ENCODE measurements at places on chromosomes 4 and X.

DNA sequence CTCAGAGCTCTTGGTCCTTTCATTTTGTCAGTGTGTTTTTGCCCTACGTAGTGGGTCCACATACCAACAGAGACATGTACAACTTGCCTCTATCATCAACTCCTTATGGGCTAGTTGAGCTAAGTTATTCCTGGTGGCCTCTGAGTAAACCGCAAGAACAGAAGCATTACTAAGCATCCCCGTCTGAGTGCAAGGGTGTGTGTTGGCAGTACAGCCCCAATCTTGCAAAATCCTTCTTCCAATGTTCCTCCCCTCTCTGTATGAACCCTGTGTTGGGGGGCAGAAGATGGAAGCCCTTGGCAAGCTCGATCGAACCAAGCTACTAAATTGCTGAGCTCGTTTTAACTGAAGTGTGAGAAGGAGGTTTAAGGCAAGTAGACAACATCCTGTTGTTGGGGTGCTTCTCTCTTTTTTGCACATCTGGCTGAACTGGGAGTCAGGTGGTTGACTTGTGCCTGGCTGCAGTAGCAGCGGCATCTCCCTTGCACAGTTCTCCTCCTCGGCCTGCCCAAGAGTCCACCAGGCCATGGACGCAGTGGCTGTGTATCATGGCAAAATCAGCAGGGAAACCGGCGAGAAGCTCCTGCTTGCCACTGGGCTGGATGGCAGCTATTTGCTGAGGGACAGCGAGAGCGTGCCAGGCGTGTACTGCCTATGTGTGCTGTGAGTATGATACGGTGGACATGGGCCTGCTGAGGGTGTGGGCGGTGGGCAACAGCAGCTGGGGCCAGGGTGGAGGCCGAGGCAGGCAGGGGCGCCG lies at the start of gene SH2D1A:
Gene SH2D1A (plus strand): TSS at position 447 of the 760 bp plus-strand sequence. CDS start 80 bp downstream, at position 527.
- DNase-seq = peak; percentile 11

DNA sequence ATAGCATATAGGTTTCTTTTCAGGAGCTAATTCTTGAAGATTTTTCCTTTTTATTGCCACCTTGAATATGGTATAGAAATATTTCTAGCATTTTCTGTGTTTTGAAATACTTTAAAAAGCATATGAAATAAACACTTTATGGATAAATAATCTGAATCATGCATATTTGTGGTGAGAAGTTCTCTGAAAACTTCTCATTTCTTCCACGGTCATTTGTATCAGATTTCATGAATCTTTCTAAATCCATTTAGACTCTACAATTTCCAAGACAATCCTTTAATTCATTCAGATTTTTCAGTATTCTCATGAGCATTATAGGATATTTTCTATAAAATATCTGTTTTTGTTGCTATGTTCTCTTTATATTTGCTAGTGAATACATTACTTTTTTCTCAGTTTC lies 16.2 kb upstream of the CA5B start:
- DNase-seq = no peak

DNA sequence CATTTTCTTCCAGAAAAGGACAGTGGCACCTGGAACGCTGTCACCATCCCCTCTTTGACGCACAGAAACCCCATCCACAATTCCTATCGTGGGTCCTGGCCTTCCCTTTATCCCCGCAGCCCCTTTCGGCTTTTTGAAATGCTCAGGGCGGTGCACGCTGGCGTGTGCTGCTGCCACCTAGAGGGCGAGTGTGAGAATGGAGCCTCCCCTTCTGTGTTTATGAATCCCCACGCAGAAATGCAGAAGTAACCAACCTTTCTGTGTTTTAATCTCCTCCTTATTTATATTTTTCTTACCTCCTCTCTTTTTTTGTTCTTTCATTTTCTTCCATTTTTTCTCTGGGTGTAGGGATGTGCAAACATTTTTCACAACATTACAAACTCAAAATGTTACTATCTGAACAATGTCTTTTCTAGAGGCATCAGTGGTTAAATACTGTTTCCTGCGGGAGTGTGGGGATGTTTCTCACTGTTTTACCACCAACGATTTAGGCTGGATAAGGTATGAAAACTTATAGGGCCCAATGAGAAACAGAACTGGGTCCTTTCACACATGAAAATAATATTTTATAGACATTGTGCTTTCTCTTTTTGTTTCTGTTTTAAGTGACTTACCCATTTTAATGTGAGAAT lies 50.0 kb downstream of the TMA16 start:
- DNase-seq = peak; percentile 15

GRCh38 chr4:68717999-68718398 lies 47.5 kb upstream of the UGT2B15 start:
- no peak for DNase-seq

DNA sequence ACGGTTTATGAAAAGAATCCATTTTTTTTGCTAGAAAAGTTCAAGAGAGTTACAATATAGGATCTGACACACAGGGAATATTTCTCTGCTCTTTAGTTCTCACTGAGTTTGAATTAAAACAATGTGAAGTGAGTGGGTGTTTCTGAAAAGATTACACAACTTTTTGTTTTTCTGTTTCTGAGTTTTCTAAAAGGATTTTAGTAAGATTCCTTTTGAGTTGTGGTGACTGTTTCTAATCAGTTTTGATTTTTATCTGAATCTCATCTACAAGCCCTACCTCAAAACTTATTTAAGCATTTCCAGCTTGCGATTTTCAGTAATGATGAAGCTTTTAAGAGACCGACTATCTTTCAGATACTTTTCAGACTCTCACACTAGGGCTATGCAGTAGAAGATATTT lies 141.7 kb downstream of the GPAT3 start:
- no peak for DNase-seq

- no peak for DNase-seq
These were observed 147.4 kb downstream of the SMIM20 start for GRCh38 chr4:26061248-26061986.

All from stimulated activated CD4-positive, alpha-beta T cell treated with anti-CD3 and anti-CD28 coated beads, Interleukin-15, amount 100 ng/mL, for 1 hour (primary cell).